Activated gamma-delta T cell (primary cell): ENCODE measurements at places on chromosomes 3 and 15.

GRCh38 chr3:99319450-99319849 lies 318.9 kb upstream of the COL8A1 start:
- DNase-seq = no peak

DNA sequence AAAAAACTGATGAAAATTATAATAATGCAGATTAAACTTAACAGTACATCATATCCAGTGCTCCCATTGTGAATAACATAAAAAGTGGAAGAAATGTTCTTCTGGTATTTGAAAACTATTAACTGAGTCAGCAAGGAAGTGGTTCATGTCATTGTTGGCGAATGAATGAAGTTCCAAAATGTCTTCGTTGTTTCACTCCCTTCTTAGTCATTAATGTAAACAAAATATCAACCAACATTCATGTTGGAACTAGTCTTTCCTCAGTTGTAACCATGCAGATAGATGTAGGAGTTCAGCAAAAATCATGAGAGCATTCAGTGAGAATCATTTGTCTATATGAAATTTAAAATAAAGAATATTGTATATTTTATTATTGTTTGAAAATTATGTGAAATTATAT lies 44.1 kb upstream of the ICE2 start:
- DNase-seq = no peak

DNA sequence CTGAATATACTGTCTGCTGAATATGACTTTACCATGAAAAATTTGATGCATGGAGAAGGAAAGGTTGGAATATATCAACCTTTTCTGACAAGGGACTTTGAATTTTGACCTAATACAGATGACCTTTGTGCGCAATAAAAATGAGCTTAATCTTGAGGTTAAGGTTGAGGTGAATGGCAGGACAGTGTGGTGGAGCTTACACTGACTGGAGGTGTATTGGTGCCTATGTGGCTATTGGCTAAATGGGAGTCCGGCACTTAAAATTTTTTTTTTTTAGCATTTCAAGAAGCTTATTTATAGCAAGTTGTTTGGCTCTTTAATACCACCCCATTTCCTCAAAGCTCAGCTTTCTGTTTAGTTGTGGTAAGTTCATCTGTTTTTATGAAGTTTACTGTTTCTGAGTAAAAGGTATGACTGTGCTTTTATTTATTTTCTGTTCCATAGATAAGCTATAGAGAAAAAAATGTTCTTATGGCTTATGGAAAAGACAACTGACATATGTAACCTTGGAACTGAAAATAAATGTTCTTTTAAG lies 15.2 kb downstream of the CDIN1 start:
- no peak for DNase-seq

GRCh38 chr3:3133500-3133899 lies 6.8 kb downstream of the TRNT1 start:
- DNase-seq = no peak

- DNase-seq = no peak
Measured at GRCh38 chr3:134928819-134929218, 133.8 kb downstream of the EPHB1 start.

DNA sequence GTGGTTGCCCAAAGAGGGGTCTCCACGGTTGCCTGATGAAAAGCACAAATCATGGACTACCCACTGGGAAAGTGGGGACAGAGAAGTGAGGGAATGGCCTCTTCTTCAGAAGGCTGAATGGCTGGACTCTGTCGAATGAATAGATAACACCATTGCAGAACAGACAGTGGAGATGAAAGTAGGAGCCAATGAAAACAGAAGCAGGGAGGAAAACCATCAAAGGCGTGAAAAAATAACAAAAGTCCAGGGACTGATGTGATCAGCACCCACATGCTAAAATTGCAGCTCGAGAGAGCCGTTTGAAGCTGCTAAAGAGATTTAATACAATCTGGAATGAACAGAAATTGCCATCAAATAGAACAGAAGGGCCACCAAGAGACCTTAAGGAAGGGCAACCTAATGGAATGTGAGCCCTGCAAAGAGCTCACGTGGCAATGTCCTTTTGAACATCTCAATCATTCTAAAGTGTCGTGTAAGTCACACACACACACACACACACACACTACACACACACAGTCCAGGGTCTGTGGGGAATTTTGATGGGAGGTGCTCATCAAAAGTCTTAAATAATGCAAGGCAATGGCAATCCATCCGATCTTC lies 130.9 kb upstream of the ICE2 start:
- DNase-seq = no peak

DNA sequence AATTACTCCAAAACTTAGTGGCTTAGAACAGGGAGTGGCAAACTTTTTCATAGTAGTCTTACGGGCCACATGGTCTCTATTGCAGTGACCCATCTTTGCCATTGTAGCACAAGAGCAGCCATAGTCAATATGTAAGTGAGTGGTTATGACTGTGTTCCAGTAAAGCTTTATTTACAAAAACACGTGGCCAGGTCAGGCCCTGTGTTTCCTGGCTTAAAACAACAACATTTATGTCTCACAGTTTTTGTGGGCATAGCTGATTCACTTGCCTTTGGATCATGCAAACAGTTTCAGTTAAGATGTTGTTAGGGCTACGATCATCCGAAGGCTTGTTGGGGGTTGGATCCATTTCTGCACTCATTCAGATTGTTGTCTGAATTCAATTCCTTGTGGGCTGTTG lies 103.8 kb downstream of the CHCHD6 start:
- no peak for DNase-seq

DNA sequence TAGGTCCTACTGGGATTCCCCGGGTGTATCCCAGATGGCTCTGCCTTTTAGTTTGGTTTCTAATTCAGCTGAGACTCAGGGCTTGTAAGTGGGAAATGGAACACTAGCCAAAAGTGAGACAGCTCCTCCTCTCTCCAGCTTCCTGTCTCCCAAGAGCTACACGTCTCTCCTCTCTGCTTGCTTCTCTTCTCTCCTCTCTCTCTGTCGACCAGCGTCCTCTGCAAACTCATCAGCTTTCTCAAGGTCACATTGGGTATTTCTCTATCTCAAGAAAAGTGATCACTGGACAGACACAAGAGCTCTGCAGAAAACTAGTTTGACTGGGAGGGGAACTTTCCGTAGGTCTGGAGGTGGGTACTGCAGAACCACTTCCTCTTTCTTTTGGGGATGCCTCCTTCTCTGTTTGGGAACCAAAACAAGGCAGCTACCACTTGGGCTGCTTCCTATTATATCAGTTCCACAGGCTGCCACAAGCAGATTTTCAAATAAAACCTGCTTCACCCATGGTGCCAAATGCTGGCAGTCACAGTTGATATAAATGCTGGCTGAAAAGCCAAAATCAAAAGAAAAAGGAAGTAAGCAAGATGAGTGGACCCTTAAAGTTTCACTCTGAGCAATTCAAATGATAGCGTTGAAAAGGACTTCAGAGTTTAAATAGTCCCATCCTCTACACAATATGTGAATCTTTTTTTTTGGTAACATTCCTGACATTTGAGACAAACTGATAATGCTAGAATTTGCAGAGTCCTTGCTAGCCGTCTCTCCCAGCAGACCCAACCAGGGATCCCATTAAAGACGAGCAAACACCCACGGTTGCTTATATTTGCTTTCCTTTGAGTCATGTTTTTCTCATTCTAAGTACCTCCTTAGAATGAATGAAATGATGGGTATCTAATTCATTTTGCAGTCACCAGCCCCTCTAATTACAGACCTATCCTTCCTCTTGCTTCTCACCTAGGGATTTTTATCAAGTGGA lies 7.2 kb upstream of the DYNC1LI1 start:
- DNase-seq = no peak

DNA sequence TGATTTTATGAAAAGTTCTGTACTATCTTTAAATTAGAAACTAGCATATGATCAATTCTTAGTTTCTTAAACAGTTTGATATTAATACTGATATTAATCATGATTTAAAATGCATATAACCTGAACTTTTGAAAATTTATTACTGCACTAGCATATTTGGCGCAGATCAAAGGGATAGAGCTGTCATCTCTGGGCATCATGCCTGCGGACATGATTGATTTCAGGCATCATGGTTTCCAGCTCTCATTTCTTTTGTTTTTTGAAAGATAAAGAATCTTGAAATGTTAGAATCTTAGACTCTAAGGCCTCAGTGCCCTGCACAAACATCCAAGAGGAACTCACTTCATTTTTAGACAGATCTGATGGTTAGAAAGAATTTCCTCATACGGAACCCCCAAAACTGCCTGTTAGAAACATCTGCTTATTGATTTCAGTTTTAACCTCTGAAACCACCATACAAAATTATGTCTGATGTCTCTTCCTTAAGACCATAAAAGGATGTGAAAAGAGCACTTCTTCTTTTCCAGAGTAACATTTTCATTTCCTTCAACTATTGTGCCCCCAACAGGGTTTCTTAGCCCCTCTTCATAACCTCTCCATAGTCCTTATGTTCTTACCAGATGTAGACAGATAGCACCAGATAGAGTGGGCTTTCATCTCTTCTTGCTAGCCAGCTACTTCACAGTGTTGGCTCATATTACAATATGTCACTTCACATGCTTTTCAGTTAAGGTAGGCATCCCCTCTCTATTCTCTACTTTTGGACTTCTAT lies 110.8 kb downstream of the BBX start:
- no peak for DNase-seq

DNA sequence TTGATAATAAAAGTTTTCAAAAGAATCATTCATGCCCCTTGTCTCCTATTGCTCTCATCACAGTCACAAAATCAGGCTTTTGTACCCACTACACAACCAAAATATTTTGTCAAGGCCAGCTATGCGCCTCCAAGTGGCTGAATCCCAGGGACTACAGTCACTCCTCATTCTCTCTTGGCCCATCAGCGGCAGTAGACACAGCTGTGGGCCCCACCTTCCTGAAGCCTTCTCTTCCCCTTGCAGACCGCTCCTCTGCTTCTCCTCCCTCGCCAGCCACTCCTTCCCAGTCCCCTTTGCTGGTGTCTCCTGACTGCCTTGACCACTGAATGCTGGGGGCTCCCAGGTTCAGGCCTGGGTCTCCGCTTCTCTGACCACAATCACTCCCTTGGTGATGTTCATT lies 52.1 kb downstream of the LSM3 start:
- no peak for DNase-seq

- no peak for DNase-seq
Measured at GRCh38 chr3:174287705-174288104, 571.4 kb upstream of the NAALADL2 start.

GRCh38 chr3:78893161-78893560 lies 874.6 kb downstream of the ROBO1 start:
- no peak for DNase-seq

- DNase-seq = no peak
Measured at GRCh38 chr15:82805994-82806406, at the start of gene FSD2. Gene FSD2 (minus strand): TSS chr15:82806069. CDS start chr15:82787390, 18,679 bp downstream.

DNA sequence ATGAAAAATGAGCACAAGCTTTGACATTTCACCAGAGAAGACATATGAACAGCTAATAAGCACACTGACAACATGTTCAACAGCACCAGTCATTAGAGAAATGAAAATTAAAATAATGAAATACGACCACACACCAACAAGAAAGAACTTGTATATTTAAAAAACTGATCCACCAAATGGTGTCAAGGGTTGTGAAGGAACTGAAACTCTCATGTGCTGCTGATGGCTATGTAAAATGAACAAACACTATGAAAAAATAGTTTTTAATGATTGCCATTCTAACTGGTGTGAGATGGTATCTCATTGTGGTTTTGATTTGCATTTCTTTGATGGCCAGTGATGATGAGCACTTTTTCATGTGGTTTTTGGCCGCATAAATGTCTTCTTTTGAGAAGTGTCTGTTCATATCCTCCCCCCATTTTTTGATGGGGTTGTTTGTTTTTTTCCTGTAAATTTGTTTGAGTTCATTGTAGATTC lies 193.8 kb downstream of the SCAPER start:
- DNase-seq = no peak

DNA sequence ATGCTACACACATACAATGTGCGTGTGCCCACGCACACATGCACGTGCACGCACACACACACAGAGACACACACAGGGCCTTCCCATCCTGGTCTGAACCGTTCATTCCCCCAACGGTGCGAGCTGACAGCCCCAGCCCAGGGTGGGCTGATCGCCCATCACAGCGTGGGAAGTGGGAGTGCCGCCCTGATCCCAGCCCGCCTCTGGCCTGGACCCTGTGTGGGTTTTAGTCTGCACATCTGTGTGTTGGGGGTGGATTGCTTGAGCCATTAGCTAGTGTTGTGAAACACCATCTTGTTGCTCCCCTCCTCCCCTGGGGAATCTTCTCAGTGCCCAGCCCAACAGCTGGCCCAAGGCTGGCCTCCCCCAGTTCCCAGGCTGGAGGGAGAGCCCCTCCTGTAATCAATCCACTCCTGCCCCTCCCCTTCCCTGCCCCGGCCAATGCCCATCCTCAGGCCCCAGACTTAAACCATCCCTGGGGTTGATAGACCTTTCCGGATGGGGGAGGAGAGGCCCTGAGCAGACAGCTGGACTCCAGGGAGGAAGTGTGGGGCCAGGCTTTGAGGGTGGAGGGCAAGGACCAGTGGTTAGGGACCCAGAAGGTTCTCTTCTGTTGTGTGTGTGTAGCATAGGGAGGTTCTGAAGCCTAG lies 8.3 kb downstream of the SEMA3G start:
- DNase-seq = no peak

DNA sequence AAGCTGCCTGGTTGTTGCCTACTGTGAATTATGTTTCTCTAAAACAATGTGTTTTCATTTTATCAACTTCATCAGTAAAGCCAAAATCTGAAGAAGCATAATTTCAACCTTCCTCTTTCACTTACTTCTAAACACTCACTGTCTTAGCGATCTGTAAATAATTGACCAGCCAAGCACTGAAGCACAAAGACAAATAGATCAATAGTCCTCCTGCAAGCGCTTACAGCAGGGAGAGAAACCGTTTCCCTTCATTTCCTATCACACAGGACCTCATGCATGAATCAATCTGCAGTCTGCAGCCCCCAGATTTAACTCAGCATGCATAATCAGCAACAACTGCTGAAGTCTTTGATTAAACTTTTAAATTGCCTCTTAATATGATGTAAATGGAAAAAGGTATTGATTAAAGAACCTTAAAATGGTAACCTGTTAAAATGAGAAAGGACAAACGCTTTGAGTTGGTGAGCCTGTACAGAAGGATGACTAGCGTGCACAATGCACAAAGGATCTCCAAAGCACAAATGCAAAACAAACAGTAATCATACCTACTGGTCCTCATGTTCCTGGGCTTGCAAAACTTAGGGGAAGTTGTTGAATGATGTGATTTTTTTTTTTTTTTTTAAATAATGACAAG lies 370.2 kb upstream of the ZNF385D start:
- DNase-seq = no peak

- DNase-seq = no peak
Measured at GRCh38 chr3:142915636-142916035, 26.8 kb upstream of the PCOLCE2 start.

DNA sequence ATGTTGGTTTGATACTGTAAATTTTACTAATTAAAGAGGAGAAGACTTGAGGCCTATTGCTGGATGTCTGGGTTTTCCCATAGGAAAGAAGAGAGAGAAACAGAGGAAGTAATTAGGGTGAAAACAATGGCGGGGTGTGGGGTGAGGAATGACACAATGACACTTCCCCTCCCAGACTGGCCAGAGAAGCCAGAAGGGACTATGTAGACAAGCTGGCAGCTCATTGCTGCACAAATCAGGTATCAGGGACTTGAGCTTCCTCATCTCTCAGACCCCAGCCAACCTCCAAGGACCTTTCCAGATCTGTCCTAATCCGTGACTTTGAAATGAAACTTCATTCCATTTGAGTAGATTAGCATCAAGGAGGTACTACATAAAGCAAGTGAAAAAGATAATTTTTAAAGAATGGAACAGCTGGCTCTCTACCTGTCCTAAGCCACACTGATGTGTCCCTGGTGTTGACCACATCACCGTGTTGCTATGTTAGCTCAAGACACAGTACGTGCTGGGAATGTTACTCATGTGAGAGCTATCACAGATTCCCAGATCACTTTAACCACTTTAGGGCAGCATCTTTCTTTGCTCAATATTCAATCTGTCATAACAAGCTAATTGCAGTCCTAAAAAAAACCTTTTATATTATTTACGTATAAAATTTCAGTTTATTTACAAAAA lies 22.2 kb downstream of the TMEM212 start:
- DNase-seq = no peak
